ENCODE measurements at places on chromosomes 2 and 18. TPM values are rescaled to one million over a fixed set of nuclear protein-coding genes. Genes with fewer than 3 reads are reported as not detected.
A peak's percentile ranks its signal among the peaks of the same experiment; 100 is the strongest.

GRCh38 chr18:3463051-3463450 lies 13.1 kb downstream of the TGIF1 start:
- DNase-seq, result no peak

- DNase-seq, result no peak
These were observed 230.5 kb downstream of the MYCN start for GRCh38 chr2:16170675-16171424.

DNA sequence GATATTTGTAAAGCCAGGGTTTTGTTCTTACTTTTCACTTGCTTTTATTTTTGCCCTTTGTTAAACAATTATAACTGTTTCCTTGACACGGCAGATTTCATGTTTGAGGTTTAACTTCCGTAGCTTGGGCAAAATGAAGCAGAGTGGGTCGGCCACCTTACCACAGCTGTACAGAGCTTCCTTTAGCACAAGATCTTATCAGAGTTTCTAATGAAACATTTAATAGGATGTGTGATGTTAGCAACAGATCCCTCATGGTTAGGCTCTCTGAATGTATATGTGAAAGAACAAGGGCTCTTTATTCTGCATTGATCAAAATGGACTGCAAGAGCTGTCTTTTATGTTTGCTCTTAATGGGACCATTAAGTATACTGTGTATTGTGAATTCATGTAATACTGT lies 22.3 kb downstream of the RNF125 start:
- peak; percentile 12 for DNase-seq

DNA sequence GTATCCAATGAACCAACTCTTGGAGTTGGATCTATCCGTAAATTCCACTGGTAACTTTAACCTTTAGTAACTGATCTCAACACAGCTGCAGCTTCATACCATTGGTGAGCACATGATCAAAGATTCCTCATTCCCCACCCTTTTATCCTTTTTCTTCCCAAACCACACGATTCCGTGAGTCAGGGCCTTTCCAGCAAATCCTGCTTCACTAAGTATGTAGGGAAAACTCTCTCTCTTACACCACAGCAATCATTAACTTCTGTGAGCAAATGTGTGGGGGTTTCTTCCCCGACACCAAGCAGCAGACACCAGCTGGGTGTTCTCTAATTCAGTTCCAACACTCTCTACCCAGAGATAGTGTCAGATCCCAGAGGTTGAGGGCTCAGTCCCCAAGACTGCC lies 23.5 kb downstream of the ELP2 start:
- DNase-seq, result peak; percentile 48

GRCh38 chr2:70938586-70938950 lies 2.9 kb downstream of the ATP6V1B1 start:
- DNase-seq, result no peak

DNA sequence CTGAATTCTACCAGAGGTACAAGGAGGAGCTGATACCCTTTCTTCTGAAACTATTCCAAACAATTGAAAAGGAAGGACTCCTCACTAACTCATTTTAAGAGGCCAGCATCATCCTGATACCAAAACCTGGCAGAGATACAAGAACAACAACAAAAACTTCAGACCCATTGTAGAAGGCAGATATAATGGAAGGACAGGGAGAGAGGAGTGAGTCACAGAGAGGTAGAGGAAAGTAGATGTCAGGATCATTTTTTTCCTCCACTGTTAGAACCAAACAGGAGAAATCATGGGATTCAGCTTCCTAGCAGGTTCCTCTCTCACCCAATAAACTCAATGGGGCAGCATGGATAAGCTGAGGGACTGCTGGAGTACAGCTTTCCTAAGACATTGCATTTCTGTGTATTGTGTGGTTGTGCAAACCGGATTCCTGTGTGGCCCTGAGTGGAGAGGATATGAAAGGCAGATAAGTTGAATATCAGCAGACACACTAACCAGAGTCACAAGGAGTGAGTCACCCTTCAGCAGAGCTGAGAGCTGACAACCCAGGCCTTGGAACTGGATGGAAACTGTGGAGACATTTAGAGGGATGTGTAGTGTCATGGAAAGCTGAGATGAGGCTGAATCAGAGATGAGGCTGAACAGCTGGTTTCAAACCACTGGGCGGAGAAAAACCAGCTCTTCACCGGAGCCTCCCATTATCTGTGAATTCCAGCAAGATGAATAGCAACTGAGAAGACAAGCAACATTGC lies 60.9 kb upstream of the MMADHC start:
- DNase-seq, result no peak

DNA sequence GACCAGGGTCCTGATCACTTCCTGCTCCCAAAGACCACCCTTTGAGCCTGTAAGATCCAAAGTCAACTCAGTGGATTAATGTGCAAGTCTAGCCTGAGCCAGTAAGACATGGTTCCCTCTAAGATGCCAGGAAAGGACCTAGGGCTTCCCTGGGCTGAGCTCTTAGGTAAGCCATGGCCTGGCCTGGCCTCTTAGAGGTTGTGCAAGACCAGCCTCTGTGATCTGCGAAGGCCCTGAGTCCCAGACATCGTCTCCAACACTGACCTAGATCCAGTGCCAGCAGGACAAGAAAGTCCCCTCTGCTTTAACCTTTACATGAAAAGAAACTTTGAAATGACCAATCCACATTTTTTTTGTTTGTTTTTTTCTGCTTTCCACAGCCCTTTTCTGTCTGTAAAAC lies 73.6 kb upstream of the CYP1B1 start:
- DNase-seq, result no peak

GRCh38 chr2:37471994-37472393 lies 127.6 kb downstream of the QPCT start:
- no peak for DNase-seq

- DNase-seq, result no peak
These were observed 20.8 kb downstream of the SLC38A11 start for GRCh38 chr2:164934401-164935117.

DNA sequence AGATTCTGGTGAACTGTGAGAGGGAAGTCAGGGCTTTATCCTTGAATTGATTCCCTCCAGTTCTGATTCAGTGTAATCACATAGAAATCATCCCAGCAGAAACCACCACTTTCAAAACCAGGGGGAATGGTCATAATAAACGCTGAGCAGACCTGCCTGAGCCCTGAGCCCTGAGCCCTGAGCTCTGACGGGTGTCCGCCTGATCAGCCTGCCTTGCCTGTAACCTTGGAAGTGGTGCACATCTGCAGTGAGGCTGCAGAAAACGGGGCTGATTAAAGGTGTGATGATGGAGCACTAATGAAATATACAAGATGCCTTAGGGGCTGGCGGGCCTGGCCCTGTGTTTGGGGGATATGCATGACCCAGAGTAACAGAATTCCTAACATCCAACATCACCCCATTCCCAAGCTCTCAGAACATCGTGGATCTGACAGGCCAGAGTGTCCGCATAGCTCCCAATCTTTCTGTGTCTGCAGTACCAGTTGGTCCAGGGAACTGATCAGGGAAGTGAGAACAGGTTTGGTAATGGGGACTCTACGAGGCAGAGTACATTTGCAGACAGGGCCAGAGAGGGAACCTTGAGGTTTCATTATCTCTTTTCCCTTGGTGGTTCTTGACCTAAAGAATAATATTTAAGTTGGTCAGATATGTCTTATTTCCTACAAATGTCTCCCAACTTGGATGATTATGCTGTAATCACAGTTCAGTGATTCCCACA lies 37.8 kb downstream of the KCTD18 start:
- no peak for DNase-seq

DNA sequence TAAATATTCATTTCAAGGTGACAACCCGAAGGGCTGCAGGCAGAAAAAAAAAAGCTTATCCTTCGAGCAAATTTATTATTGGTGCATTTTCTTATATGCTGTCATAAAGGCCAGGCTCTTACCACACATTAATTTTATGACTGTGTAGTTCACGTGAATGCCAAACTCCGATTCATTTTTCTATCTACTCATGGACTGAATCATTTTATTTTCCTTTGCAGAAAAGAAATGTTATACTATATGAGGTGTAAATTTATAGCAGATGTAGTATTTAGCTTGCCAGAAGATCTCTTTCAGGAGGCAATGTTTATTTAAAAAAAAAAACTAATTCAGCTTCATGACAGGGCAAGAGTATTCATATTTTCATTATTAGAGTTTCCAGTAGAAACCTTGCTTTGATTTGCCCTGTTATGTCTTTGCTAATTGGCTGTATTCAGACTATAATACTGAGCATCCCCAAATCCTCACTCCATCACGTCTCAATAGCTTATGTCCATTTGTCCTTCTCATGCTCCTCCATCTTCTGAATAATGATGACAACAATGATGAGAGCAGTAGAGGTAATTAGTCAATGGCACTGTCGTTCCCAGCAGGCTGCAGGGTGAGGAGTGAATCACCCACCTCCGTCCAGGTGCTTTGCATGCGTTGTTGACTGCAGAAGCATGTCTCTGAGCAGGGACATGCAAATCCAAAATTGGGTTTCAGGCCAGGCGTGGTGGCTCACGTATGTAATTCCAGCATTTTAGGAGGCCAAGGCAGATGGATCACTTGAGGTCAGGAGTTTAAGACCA lies 101.1 kb upstream of the RAB12 start:
- DNase-seq, result no peak

- no peak for DNase-seq
These were observed 14.2 kb upstream of the SPATA3 start for GRCh38 chr2:230981704-230982103.

GRCh38 chr2:72915907-72916742 lies 1.2 kb upstream of the EMX1 start:
- peak; percentile 83 for DNase-seq

DNA sequence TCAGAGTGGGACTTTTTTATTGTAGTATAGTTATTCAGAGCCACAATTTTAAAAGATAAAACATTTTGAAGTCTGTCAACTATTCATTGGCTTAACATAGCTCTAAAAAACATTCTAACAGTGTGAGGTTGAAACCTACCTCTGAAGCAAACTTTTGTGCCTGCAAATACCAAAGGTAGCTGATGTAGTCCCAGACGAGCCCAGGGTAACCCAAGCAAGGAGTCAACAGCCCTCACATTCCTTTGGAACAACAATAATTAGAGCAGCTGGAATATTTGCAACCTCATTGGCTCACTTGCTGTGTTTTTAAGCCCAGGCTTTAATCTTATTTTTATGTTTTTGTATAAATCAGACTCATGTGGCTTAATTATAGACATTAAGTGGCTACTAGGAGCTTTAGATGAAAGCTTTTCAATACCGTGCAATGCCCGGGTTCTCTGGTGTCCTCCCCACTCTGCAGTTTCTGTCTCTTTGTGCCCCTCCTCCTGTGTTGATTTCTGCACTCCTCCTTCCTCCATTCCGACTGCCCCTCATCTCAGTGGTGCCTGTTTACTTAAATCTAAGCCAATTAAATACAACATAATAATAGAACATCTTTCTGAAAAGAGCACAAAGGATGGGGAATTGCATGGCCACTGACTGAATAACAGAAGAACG lies 157.9 kb upstream of the UNC80 start:
- no peak for DNase-seq

DNA sequence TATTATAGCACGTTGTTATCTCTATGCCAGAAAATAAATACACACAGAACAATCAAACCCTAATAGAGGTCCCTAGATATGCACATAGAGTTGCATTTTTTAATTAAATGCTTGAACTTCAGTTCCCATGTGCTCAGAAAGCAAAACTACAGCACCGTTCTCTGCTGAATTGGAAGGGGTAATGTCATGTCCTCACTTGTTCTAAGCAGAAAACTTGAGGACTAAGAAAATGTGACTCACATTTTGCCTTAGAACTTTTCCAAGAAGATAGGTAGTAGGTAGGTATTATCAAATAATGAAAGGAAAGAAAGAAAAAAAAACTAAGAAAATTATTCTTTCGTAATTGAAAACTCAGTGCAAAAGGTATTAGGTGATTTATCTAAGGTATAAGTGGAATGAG lies 607.3 kb downstream of the ERBB4 start:
- no peak for DNase-seq

- DNase-seq, result no peak
These were observed 205.1 kb downstream of the RND3 start for GRCh38 chr2:150282357-150282756.

GRCh38 chr2:38907743-38908562 lies 18.3 kb downstream of the ARHGEF33 start:
- DNase-seq, result no peak

GRCh38 chr2:118968961-118969733 lies 27.2 kb downstream of the MARCO start:
- no peak for DNase-seq

- DNase-seq, result no peak
These were observed 123.6 kb downstream of the MAP3K20 start for GRCh38 chr2:173199294-173199693.

DNA sequence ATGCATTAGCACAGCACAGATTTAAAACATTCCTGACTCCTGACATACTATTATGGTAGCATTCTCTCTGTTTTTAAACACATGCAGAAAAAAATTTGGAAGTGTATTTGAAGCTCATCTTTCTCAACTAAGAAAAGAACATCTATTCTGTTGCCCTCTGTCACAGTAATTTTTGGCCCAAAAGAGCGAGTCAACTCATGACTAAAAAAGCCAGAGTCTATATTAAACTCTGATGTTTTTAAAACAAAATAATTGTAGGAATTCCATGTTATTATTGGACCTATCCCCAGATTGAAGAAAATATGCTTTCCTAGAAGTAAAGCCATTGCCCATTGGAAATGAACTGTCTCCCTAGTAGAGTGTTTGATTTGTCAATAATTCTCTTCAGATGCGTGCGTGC lies 96.7 kb downstream of the CRIM1 start:
- DNase-seq, result no peak

DNA sequence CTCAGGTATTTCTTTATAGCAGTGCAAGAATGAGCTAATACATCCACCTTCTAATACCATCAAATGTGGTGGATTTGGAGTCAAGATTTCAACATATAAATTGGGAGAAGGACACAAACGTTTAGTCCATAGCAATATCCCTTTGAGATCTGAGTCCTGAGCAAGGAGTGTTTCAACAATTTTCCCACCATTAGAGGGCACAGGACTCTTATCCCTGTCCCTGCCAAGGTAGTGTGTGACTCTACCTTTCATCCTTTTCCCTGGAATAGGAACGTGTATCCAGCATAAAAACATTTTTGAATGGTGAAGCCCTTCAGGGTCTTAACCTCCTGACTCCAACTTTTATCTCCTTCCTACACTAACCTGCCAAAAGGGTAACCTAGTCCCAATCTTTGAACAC lies 181.3 kb upstream of the SRD5A2 start:
- DNase-seq, result no peak

Gene CCDC74B
- polyA plus RNA-seq, result not detected

Gene CCDC195
- not detected for polyA plus RNA-seq

Gene TBR1
- polyA plus RNA-seq, result 0.03 TPM

Gene ERFE
- polyA plus RNA-seq, result not detected

Gene TMEM247
- polyA plus RNA-seq, result not detected

Gene AQP12B
- not detected for polyA plus RNA-seq

Gene DSEL
- polyA plus RNA-seq, result 0.27 TPM

Gene KCNJ13
- polyA plus RNA-seq, result 55.9 TPM

Gene NEB
- 0.36 TPM for polyA plus RNA-seq

Gene ITM2C
- 153 TPM for polyA plus RNA-seq

Gene NEMP2
- 0.54 TPM for polyA plus RNA-seq

All from small intestine (tissue), 16 donors.